ENCODE measurements at places on chromosomes 1 and 21.

DNA sequence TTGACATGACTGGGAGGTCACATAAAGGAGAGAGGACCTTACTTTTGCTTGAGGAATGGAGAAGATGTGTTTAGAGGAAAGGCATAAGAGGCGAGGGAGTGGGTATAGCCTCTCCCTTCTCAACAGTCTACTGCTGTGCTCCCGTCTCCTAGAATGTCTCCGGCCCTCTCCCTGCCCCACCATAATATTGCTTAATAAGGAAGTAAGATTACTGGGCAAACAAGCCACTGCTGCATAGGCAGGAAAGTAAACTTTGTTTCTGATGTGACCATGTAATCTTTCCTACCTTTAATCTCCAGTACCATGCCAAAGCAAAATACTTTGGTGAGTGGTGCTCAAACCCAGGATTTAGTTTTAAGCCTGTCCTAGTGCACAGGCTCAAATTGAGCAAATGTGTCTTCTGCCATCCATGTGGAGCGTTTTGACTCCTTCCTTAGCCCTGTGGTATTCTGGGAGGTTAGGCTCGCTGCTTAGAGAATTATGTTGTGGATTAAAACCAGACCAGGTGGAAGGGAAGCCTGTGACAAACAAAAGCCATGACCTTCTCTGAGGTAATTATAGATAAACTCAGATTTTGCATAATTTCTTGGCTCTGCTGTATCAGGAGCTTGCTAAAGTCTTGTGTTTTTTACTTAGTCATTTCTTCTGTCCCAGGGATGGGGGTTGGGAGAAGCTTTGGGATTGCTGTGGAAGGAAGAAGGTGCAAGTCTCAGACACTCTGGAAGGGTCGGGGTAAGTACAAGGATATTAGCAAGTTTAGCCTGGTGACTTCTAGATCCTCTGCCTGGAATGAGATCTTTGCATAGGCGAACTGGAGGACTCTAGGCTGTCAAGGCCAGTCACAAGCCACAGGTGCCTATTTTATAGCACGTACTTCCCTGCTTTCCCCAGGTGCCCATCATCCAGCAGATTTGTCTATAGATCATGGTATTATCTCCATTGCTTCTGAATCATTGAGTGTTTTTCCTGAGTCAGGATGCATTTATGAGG lies 34.5 kb upstream of the DIPK1A start:
- no peak for ATAC-seq

DNA sequence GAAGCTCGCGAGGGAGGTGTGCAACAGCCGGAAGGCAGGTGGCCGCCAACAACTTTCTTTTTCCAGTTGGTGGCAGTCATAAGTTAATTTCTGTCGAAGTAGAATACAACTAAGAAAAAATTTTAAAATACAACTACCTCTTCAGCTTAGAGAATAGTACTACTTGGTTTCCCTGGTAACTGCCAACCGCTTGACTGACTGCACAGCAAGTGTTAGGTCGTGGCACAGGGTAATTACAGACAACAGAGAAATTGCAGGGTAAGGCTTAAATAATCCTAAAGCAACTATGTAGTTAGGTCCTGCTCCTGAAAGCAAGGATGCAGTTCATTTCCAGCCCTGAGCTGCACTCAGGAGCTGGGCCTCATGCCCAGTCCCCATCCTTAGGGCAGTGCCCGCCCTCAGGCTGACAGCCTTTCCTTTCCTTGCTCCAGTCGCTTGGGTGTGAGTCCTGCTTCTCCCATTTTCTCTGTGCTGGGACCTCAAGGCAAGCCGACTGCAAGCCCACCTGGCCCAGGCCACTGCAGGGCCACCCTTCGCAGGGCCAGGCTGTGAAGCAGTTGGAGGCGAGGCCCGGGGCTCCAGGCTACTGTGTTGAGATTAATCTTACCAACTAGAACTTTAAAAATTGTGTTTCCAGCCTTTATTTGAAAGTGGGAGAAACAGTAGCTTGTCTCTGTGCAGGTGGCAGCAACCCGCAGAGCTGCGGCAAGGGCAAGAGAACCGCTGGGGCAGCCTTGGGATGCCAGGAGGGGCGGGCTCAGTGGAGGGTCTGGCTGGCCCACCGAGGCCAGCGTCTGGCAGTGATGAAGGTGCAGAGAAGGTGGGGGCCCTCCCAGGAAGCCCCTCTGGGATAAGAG lies 148.3 kb downstream of the PCBP3 start:
- ATAC-seq: no peak

DNA sequence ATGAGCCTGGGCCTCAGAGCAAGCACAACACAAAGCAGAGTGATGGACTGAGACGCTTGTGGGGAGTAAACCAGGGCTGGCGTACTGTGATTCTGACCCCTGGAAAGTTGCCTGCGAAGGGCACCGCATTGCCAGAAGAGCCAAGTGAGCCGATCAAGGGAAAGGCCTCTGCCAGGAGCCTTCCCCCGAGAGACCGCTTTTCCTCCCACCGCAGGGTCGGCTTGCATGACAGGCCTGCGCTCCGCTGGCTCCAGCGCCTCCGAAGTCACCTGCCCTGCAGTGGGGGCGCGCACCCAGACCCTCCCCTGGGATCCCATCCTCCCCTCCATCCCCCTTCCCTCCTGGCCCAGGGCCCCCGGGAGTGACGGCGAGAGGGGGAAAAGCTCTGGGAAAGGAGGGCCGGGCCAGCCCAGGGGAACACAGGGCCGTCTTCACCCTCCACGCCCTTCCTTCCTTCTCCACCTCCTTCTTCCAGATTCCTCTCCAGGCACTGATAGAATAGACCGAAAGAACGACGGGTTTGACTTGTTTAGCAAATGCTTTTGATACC lies 165.0 kb downstream of the TRIM33 start:
- ATAC-seq: peak; percentile 20

GRCh38 chr1:2644171-2644570 lies 11.4 kb upstream of the MMEL1 start:
- ATAC-seq: no peak

GRCh38 chr1:200856716-200857357 lies 15.9 kb upstream of the GPR25 start:
- no peak for ATAC-seq

- ATAC-seq: no peak
Observed at GRCh38 chr21:35090403-35090802, 41.3 kb upstream of the RUNX1 start.

Measured in stimulated activated memory B cell treated with anti-CD40 and anti-IgM and Interleukin-4, amounts not matched to agents 10 μg/mL and 1 μg/mL and 100 μg/mL, for 72 hours (primary cell).